ENCODE measurements at places on chromosomes 1 and 21.

- DNase-seq: no peak
Measured at GRCh38 chr1:246613096-246613758, 47.0 kb downstream of the CNST start.

- DNase-seq: no peak
Measured at GRCh38 chr1:50471967-50472366, 48.7 kb upstream of the DMRTA2 start.

DNA sequence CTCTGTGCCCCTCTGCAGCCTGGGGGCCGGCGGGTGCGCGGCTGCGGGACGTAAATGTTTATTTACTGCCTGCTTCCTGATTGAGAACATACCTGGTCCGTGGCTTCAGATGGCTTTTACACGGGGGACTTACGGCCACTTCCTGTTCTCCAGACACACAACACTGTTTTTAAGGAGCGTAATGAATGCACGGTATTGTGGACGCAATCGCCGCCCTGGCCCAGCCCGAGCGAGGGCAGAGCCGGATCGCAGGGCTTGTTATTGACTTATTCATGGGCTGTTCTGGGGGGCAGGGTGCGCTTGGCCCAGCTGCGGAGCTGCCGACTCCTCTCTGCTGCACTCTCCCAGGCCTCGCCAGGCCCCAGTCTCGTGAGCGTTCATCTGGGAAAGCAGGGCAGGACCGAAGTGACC, 52.8 kb upstream of the ACTRT2 start:
- DNase-seq: no peak

DNA sequence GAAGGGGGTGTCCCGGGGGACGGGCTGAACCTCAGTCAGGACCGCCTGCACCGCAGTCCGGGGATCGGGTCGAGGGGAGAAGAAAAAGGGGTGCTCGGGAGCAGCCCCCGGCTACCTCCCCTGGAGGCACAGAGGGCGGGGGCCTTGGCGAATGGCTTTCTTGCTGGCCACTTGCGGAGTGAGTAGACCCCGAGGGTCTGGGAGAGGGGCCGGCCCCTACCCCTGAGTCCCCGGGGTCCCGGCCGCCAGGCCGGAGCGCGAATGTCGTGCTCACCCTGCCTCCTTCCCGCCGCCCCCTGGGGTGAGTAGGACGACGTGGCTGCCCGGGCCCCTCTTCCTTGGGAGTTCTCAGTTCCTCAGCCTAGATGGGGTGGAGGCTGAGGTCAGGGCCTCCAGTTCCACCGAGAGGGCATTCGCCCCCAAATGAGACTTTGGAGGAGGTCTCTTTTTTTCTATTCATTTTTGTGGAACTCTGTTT, 113.0 kb downstream of the OSBPL9 start:
- DNase-seq: no peak

- DNase-seq: no peak
Measured at GRCh38 chr1:86546787-86547221, at the start of gene CLCA4. Gene CLCA4 (plus strand): TSS chr1:86547078. CDS start chr1:86547120, 42 bp downstream.

DNA sequence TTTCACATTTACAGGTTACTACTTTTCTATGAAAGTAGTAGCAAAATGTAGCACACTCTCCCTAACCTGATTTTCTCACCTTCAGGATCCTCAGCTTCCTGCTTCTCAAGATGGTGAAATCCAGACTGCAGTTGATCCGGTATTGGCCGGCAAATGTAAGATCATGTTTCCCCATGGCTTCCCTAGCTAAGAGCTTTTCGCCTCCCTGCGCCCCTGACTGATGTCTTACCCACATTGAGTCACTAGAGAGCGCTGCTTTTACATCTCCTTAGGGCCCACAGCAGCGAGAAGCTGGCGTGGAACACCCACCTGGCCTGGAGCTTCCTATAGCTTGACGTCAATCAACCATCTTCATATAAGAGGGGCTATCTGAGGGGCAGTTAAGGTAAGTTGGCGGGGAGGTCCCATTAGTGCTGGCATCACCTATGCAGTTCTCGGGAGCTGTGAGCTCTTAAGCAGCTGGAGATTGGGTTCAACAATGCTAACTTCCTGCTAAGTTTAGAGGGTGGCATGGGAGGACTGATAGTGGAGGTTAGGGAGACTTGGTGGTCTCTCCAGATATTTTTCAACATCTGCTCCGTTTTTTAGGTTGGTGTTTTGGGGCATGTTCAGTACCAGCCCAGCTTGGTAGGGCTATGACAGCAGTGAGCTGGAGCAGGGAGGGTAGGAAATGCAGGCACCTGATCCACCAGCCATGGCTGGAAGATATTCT, 5.5 kb downstream of the PTPN7 start:
- peak; percentile 54 for DNase-seq

- peak; percentile 63 for DNase-seq
Measured at GRCh38 chr1:209652873-209653401, 712 bp upstream of the LAMB3 start.

GRCh38 chr21:36169470-36170128, 13.0 kb downstream of the DOP1B start:
- no peak for DNase-seq

GRCh38 chr1:110203021-110203661, 7.0 kb upstream of the KCNC4 start:
- DNase-seq: peak; percentile 64

DNA sequence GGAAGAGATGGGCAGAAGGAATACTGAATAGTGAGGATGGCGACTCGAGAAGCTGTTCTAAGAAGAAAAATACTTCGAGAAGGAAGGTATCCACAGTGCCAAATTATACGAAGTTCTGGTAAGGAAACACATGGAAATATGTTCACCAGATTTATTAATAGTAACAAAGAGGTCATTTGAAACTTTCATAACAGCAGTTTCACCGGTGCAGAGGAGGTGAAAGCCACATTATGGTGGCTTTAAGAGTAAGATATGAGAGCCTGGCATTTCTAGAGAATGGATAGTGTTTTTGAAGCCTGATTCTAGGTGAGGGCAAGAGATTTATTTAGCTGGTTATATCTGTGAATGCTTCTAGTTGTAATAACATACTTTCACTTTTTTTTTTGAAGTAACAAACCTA, 56.2 kb downstream of the DPYD start:
- no peak for DNase-seq

GRCh38 chr1:95388031-95388430, 154.0 kb downstream of the RWDD3 start:
- DNase-seq: no peak

DNA sequence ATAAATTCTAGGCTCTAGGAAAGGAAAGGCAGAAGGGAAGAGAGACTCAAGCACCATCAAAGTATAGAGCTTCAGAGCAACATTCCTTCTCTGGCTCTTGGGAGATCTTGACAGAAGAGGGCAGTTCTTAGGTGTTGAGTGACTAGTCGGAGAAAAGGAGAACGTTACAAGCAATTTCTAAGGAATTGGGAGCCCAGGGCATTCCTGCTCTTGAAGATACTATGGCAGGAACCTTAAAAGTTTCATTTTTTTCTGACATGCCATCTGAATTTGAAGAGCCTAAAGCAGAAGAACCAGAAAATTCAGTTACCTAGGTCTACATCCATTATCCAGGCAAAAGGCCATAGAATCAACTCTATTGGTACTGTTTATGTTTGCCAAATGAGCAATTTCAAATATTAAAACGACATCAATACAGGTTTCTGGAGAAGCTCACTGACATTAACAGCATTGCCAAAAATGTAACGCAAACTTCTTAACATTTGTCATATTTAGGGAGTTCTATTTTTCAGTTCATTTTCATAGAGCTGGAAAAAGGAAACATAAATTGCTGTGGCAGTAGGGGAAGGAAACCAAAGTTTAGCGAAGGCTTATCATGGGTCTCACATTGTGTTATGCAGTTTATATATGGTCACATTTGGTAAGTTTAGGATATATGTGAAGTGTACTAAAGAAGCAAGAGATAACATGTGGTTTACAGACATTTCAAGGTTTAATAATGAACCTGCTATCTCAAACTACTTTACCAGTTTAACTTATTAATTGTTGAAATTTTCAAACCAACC, 210.1 kb upstream of the NRIP1 start:
- DNase-seq: no peak

DNA sequence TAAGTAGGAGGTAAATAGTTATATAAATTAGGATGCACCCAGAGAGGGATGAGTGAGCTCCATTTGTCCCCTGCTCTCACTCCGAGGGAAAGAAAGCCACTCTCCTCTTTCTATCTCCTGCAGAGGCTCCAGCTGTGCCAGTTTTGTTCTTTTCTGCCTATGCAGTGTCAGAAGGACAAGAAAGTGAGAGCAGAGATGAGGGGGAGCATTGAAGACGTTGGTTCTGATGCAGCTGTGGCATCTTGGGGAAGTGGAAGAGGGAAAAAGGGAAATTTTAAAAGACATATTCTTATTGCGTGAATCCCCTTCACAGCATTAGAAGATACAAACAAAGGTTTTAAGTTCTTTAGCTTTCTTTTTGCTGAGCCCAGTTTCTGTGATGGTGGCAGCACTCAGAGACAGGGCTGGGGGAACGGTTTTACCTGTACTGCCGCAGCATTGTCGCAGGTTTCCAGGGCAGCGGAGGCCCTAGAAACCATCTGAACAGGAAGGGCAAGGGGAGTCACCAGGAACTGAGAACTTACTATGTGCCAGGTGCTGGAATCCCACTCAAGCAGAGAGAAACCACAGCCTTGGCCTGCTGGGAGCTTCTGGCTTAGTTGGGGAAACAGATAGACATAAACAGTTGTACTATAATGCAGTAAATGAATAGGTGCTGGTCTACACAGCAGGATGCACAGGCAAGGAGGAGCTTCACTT, 44.9 kb upstream of the USP24 start:
- no peak for DNase-seq

GRCh38 chr1:150072959-150073358, 5.4 kb downstream of the VPS45 start:
- no peak for DNase-seq

- DNase-seq: no peak
Measured at GRCh38 chr1:240280560-240281322, 189.1 kb downstream of the FMN2 start.

GRCh38 chr1:20033420-20033819, 36.6 kb upstream of the PLA2G5 start:
- DNase-seq: no peak

DNA sequence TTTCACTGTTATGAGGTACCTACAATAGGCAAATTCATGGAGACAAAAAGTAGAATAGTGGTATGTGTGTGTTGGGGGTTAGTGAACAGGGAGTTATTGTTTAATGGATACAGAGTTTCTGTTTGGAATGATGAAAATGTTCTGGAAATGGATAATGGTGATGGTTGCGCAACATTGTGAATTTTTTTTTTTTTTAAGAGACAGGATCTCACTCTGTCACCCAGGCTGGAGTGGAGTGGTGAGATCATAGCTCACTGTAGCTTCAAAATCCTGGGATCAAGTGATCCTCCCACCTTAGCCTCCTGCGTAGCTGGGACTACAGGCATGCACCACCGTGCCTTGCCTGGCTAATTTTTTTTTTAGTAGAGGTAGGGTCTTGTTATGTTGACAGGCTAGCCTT, 34.5 kb upstream of the TRABD2B start:
- no peak for DNase-seq

DNA sequence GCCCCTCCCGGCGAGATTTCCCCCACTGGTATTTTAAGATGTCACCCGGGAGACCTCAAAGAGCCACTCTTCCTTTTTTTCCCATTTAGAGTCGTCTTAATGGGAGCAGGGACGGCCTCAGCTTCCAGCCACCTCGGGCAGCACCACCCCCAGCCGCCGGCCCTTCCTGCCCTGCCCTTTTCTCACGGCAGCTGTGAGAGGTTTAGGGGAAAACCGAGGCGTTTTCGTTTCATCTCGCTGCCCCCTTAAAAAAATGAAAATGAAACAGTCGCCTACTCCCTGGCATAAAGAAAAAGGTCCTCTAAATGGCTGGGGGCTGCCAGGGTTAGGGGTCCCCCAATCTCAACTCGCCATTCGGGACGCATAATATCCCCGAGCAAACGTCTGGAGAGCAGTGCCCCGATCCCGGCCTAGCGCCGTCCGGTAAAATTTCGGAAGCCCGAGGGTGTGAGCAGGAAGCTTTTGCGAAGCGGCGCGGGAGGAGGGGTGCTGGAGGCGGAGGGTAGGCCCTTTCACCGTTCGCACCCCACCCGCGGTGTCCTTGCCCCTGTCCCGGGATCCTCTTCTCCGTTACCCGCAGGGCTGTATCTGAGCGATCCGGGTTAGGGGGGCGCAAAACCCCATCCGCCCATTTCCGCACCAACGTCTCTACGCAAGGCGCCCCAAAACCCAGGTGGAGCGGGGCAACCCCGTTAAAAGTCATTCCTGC, 1.2 kb downstream of the RUNX3 start:
- peak; percentile 68 for DNase-seq

- no peak for DNase-seq
Measured at GRCh38 chr21:31349208-31349607, 5.1 kb upstream of the TIAM1 start.

- no peak for DNase-seq
Measured at GRCh38 chr1:70361727-70362398, 7.3 kb upstream of the ANKRD13C start.

DNA sequence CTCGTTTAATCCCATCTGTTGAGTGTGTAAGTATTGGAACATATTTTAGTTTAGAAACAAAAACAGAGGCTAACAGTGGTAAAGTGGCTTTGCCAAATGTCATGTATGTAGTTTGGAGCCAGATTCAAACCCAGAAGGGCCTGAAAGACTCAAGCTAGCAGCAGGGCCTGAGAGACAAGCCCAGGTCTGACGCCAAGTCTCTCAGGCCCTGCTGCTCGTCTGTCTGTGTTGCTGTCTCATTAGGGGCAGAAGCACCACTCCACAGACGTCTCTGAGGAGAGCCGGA, 8.3 kb downstream of the CITED4 start:
- no peak for DNase-seq

DNA sequence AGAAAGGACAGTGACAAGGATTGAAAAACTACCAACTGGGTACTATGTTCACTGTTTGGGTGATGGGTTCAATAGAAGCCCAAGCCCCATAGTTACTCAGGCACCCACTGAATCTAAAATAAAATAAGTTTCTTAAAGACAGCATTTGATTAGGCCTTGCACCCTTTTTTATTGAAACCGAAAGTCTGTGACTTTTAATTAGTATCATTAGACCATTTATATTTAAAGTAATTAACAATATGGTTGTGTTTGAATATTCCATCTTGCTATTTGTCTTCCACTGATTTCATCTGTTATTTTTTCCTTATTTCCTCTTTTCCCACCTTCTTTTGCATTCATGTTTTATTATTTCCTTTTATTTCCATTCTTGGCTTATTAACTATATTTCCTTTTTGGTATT, 27.4 kb downstream of the KLHDC7A start:
- DNase-seq: no peak

GRCh38 chr1:18907917-18908845, 5.8 kb upstream of the ALDH4A1 start:
- no peak for DNase-seq

GRCh38 chr1:150973836-150974579, 627 bp downstream of the CERS2 start:
- peak; percentile 48 for DNase-seq

DNA sequence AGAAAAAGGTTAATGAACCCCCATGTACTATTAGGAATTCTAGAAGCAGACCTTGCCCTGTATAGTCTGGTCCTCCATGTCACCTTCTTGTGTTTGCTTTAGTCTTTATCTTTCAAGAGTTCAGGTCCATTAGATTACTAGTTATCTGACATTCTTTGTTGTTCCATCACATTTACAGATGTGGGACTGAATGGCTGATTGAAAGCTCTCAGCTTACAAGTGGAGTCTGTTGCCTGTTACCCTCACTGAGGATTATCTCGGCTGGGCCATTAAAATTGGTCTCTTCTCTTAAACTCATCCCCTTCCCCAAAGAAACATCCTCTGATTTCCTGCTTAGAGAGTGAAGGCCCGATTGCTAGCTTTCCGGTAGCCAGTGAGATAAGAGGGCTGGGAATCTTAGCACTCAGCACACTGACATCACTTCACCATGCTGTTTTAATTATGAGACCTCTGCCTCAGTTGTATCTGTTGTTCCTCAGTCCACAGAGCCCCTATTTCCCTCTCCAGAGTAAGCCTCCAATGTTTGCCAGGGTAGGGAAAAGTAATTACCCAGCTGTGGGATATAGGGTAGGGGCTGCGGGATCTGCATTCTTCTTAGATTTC, 76.8 kb downstream of the LPGAT1 start:
- DNase-seq: no peak

Measured in activated naive CD4-positive, alpha-beta T cell treated with Interleukin-2 at 50 U/mL for 16 hours (primary cell).